ENCODE measurements at places on chromosomes 4 and X.

- DNase-seq: no peak
Observed at GRCh38 chr4:60404027-60404426, 796.1 kb upstream of the ADGRL3 start.

- DNase-seq: peak; percentile 82
Observed at GRCh38 chrX:103687073-103687695, 685 bp upstream of the MORF4L2 start.

DNA sequence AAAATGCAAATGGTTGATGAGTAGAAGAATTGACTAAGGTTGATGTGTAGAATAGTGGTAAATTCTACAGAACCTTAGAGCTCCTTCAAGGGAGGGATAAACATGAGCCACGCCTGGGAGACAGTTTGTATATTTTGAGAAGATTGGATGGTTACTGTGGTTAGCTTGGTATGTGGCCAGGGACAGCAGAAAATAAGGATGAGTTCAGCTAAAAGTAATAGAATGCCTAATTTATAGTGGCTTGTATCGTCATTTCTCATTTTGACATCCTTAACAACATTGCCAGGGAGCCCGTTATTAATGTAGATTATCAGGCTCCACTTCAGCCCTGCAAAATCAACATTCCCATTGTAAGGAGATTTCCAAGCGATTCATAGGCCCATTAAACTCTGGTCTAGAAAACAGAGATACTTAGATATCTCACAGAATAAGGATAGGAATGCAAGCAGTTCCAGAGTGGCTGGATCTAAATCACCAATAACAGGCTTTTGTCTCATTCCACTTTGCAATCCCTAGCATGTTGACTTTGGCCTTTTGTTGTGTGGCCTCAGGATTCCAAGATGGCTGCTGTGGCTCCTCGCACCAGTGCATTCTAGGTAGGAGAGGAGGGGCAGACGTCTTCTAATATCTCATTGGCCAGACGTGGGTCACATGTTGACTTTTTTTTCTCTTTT, 6.4 kb upstream of the PTTG2 start:
- peak; percentile 7 for DNase-seq

DNA sequence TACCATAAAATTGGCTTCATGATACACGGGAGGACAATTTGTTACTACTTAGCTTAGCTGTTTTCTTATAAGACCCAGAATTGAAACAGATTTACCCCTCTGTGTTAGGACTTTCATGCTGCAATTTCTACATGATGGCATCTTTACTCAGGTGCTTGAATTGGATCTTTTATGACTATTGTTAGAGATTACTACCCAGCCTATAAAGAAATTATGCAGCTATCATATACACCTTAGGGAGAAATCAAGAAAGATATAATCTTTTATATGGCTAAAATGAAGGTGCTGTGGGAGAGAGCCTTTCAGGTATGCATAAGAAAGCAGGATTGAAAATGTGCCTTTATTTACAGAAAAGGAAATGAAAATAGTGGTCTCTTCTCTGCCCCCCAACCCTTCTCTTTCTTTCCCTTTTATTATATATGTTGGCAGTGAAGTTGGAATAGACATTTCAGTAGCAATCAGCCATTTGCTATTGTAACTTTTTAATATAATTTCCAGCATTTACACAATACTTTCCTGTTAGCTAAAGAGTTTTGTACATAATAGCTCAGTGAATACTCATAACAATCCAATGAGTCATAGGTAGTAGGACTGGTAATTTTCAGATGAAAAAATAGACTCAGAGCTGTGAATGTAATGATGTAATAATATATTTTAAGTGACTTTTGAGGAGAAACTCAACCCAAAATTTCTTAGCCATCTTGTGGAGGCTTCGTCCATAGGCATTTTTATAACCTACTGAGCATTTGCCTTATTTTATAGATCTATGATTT, 311.8 kb downstream of the ADGRL3 start:
- no peak for DNase-seq

DNA sequence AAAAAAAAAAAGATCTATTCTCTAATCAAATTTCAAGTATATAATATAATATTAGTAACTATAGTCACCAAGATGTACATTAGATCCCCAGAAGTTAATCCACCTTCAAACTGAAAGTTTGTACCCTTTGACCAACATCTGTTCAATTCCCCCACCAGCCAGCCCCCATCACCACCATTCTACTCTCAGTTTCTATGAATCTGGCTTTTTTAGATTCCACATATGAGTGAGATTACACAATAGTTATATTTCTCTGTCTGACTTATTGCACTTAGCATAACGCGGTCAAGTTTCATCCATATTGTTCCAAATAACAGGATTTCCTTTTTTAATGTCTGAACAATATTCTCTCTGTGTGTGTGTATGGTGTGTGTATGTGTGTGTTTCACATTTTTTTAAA, 33.7 kb upstream of the VMA21 start:
- no peak for DNase-seq

- DNase-seq: no peak
Observed at GRCh38 chrX:9482408-9482807, 17.6 kb downstream of the TBL1X start.

- DNase-seq: no peak
Observed at GRCh38 chrX:117400005-117400404, 716.6 kb downstream of the KLHL13 start.

DNA sequence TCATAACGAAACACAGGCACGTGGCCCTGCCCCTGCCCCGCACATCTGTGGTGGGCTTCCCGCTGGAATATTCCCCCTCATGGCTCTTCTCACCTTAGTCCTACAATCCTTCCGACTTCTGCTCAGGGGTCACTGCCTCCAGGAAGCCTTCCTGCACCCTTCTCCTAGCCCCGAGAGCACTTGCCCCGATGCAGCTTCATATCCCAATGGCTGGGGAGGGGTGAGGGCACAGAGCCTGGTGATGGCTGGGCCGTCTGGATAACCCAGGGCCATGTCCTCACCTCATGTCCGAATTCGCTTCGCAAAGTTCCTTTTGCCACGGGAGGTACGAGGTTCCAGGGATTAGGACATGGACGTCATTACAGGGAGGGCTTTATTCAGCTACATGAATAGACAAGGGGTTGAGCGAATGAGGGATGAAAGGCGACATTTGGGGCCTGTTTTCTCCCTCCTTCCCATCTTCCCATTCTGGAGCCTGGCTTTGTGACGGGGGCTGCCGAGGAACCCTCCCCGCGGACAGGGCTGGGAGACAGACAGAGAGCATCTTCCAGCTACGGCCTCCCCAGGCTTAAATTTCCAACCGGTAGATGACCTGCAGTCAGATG, 35.5 kb upstream of the HMX1 start:
- no peak for DNase-seq

GRCh38 chrX:12494400-12495138, 296.6 kb upstream of the PRPS2 start:
- no peak for DNase-seq

DNA sequence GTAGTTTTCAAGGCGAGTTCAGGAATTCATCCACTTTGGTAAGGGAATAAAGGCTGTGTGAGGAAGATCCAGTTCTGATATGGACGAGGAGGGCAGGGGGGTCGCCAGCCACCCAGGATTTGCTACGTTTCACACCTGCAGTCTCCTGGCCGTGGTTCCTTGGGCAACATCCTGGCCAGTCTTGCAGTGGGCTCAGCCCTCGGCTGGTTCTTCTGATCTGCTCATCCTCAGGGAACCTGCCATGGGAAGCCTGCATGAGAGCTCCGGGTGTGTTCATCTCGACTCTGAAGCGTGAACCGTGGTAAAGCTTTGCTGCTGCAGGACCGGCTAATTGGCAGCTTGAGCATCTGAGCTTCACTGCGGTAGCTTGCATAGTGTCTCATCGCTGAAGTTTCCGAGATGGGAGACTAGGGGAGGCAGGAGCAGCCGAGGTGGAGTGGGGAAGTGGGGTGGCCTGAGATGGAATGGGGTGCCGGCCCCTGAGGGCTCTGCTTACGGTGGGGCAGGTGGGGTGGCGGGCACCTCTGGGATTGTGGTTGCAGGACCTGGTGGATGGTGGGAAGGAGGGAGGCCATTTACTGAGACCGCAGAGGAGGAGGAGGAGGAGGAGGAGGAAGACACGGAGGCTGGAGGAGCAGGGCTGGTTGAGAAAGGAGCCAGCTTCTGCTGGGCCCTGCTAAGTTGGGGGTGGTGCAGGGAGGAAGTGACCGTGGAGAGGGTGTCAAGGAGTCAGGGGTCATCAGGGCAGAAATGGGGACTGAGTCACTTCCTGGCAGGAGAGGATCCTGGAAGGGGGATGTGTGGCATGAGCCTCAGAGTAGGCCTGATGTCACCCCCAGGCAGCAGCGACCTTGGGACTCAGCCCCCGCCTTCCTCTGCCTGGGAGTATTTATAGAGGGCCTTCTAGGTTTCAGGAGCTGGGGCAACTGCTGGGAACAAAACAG, 213.1 kb upstream of the PSAPL1 start:
- no peak for DNase-seq

DNA sequence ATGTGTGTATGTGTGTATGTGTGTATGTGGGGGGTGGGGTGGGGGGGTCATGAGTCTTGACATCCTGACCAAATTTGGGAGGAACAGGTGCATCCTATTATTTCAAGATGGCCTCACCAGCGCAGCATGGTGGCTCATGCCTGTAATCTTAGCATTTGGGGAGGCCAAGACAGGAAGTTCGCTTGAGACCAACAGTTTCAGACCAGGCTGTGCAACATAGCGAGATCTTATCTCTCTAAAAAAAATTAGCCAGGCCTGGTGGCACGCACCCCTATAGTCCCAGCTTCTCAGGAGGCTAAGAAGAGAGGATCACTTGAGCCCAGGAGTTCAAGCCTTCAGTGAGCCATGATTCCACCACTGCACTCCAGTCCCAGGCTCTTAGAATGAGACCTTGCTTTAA, 47.0 kb upstream of the DHRSX start:
- DNase-seq: no peak

- DNase-seq: no peak
Observed at GRCh38 chrX:9586992-9587392, 122.1 kb downstream of the TBL1X start.

DNA sequence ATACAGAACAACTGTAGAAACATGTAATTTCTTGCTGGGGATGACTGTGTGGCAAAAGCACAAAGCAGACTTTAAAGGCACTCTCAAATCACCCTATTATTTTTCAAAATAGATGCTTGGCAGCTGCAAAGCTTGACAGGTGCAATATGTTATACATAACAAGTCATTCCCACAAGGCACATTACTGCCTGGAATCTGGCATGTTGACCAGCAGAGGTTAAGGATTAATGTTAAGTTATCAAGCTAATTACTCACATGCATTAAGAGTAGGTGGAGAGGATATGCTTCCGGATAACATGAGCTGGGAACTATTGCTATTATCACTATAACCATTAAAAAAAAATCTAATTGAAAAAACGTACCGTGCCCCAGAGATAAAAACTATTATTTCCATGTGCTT, 17.8 kb downstream of the ANOS1 start:
- DNase-seq: no peak

DNA sequence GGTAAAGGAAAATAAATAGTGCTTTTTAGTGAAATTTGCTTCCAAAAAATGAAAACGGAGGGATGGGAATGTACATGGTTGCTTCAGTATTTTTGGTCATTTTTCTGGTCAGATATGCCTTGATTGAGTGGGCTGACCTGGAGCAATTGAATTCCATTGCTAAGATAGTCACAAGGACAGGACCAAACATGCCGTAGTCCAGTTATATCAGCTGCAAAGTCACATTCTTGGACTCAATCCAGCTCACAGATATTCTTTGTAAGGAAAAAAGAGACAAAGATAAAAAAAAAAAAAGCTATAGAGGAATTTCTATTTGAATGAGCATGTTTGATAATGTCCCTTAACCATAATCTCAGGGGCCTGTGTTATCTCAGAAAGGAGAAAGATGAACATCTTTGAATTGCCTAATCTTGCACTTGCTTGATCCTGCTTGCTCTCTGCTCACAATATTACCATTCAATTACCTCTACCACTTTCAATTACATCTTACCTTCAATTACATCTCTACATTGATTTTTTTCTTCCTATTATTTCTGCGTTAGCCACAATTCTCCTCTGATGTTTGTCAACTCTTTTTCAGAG, 75.4 kb upstream of the PACRGL start:
- no peak for DNase-seq

DNA sequence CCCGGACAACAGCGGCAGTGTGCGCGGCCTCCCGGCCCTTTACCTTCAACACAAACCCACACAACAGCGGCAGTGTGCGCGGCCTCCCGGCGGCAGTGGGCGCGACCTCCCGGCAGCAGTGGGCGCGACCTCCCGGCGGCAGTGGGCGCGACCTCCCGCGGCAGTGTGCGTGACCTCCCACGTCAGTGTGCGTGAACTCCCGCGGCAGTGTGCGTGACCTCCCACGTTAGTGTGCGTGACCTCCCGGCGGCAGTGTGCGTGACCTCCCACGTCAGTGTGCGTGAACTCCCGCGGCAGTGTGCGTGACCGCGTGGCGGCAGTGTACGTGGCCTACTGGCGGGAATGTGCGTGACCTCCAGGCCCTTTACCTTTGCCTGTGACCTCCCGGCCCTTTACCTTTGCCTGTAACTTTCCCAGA, 576.6 kb upstream of the FRG1 start:
- DNase-seq: no peak

- no peak for DNase-seq
Observed at GRCh38 chr4:106607558-106607957, 239.0 kb upstream of the GIMD1 start.

- no peak for DNase-seq
Observed at GRCh38 chr4:80463509-80463908, 128.0 kb downstream of the CFAP299 start.

DNA sequence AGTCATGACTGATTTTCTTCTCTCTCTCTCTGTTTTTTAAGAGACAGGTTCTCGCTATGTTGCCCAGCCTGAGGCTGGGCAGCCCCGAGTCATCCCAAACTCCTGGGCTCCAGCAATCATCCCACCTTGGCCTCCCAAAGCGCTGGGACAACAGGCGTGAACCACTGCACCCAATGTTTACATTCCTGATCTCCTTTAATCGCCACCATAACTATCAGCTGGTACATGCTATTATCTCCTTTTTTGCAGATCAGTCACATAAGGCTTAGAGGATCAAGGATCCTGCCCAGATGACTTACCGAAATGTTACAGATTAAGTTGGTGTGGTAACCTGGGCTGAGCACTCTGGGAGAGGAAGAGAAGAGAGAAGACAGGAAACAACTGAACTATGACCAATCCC, 1.5 kb upstream of the USP46 start:
- DNase-seq: no peak

DNA sequence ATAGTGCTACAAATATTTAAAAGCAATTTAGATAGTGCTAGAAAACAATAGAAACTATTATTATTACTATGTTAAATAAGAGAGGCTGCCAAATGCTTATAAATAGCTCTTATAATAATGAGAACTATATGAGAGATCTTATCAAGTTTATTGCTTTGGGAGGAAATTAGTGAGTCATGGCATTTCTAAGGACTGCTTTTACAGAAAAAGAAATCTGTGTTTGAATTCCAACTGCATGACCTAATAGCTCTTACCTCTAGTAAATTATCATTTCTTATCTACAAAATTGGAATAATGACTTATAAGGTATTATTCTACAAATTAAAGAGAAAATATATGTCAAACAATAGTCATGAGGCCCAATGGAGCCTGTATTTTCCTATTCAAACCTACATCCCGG, 177.2 kb downstream of the GABRG1 start:
- no peak for DNase-seq

Measured in stimulated activated CD4-positive, alpha-beta T cell treated with anti-CD3 and anti-CD28 coated beads, Interleukin-4, amount 100 ng/mL, for 4 hours (primary cell).